ENCODE measurements at places on chromosomes 3 and 15. TPM values are rescaled to one million over a fixed set of nuclear protein-coding genes. Genes with fewer than 3 reads are reported as not detected.

DNA sequence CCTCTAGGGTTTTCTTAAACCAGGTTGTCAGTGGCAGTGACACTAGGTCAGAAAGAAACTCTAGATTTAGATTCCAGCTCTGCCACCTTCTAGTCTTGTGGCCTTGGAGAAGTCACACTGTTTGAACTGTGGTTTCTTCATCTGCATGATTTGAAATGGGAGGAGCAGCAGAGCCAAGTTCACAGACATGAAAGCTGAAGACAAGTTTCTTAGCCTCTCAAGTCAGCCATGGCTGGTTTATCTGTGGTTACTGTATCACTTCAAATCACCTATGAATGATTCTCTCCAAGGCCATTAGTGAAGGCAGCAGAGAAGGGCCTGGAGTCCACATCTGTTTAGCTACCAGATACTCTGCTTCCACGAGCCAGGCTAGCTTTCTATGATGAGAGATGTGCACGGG lies 15.6 kb downstream of the CLEC3B start:
- H3K4me1 ChIP-seq, result peaks cover 12% of the 10 kb centered on the region
- no peaks in the 10 kb centered on the region for H3K36me3 ChIP-seq
- DNase-seq, result no peak
- H3K27me3 ChIP-seq, result no peaks in the 10 kb centered on the region

ANKUB1 gene
- total RNA-seq, result not detected

- H3K27ac ChIP-seq, result no peak overlapping the region
- no peaks in the 10 kb centered on the region for H3K36me3 ChIP-seq
- no peaks in the 10 kb centered on the region for H3K27me3 ChIP-seq
- no peak for DNase-seq
- H3K4me1 ChIP-seq, result no peaks in the 10 kb centered on the region
Observed at GRCh38 chr3:183144363-183144762, 18.2 kb downstream of the LAMP3 start.

DNA sequence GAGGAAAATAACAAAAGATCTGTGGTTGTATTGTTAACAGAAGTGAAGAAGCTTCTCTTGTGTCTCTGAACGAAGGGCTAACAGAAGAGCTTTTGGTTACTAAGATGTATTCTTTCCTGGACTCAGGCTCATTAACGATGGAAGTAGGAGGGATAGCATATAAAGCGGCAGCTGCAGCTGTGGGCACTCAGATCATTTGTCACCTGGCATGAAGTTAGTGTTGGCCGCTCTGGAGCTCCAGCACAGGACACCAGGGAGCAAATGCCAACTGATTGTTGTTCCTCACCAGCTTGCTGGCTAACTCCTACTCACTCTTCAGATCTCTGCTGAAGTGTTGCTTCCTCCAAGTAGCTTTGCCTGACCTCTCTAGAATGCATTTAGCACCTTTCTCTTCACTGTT lies 15.5 kb upstream of the SLITRK3 start:
- H3K4me3 ChIP-seq, result no peak overlapping the region
- H3K4me1 ChIP-seq, result no peaks in the 10 kb centered on the region
- no peaks in the 10 kb centered on the region for H3K27me3 ChIP-seq
- no peak overlapping the region for H3K27ac ChIP-seq
- H3K36me3 ChIP-seq, result no peaks in the 10 kb centered on the region

DNA sequence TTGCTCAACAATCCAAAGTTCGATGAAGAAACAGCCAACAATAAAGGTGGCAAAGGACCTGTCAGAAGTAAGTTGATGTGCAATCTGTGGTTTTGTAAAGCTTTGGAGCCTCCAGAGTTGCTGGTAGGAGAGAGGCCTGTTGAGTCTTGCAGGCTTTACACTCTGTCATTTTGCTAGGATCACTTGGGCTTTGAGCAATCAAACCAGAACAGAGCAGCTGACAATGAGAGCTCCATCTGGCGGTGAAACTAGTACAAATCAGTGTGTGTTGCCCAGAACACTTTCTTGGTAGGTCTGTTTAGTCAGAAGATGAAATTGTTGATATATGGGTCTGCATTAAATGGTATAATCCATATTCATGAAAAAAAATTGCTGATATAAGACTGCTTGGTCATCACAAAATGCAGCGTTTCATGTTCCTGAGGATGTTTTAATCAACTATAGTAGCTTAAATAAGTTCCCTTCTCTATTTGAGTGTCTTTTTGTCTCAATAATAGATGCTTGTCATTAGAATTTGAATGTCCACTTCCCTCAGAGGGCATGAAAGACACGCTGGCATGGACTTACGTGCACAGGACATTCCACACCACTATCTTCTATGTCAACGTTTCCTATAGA lies 25.7 kb downstream of the TMOD2 start:
- H3K27ac ChIP-seq, result no peak overlapping the region
- no peaks in the 10 kb centered on the region for H3K4me1 ChIP-seq
- DNase-seq, result peak; percentile 64
- no peaks in the 10 kb centered on the region for H3K36me3 ChIP-seq

DNA sequence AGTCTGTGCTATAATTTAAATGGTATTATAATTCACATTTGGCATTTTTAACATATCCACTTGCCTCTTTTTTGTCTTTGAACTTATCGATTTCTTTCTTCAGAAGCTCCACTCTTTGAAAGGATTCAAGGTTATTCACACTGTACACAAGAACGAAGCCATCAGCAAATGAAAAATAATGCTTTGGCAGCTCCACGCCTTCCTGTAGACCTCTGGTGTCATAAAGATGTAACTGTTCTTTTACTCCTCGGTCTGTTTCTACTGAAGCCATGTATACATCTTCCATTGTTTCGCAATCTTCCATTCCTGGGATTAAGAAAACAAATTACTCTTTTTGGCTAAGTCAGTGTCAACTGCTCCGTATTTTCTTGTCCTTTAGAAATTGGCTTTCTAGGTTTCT lies 16.0 kb downstream of the NKIRAS1 start:
- H3K4me3 ChIP-seq, result no peak overlapping the region
- DNase-seq, result no peak
- no peaks in the 10 kb centered on the region for H3K27me3 ChIP-seq
- no peak overlapping the region for H3K27ac ChIP-seq
- peaks cover 9% of the 10 kb centered on the region for H3K36me3 ChIP-seq

DNA sequence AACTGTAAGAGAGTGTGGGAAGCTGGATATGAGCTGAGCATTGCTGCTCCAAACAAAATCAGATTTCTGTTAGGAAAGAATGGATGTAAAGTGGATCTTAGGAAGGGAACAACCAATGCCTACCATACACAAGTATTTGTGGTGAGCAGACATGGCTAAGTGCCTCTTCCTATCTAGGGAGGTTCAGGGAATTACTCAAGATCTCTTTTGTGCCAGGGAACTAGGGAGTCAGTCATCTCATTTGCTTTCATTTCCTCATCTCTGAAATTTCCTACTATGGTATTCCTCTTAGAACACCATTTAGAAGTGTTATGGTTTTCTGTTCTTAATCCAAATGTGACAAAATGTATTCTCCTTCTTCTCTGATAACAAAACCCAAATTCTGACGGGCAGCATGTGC lies 396.5 kb downstream of the FHIT start:
- H3K36me3 ChIP-seq, result no peaks in the 10 kb centered on the region
- no peaks in the 10 kb centered on the region for H3K27me3 ChIP-seq
- no peak for DNase-seq
- H3K4me3 ChIP-seq, result no peak overlapping the region

CIDEC gene
- 2.2 TPM for total RNA-seq

- no peak overlapping the region for H3K27ac ChIP-seq
- DNase-seq, result no peak
- no peaks in the 10 kb centered on the region for H3K4me1 ChIP-seq
- no peaks in the 10 kb centered on the region for H3K36me3 ChIP-seq
Observed at GRCh38 chr3:54649551-54649950, 278.3 kb downstream of the LRTM1 start.

ADIPOQ gene
- total RNA-seq, result 6.8 TPM

DNA sequence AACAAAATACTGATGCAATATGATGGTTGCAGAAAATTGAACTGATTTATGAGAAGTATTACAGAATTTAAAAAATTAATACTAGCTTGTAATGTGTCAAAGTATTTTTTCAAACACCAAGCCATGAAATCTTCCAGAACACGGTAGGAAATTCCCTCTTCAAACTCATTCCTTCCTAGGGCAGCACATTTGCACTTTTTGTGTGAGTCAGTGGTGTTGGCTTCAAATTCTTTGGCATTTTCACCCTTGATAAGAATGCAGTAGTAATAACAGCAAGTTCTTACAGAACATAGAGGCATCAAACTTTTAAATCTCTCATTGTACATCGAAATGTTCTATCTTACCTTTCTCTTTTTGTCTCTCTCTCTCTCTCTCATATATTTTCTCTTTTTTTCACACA lies 191.8 kb downstream of the CGGBP1 start:
- no peak for DNase-seq
- H3K27me3 ChIP-seq, result no peaks in the 10 kb centered on the region
- H3K27ac ChIP-seq, result no peak overlapping the region
- H3K36me3 ChIP-seq, result no peaks in the 10 kb centered on the region

DNA sequence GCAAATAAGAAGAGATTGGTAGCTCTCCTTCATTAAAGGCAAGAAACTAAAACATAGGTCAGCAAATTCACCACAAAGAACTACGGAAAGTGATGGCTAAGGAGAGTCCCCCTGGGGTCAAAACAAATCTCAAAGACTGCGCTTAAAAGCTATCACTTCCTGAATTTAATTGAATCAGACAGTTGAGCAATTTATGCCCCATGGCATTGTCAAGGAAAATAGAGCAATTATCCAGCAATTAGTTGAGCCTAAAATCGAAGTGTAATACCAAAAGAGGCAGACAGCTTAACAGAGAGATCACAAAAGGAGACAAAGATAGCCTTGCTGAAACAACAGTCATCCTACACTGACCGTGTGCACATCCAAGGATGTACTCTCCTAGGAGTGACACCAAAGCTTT lies 74.4 kb upstream of the SCN10A start:
- H3K36me3 ChIP-seq, result no peaks in the 10 kb centered on the region
- no peaks in the 10 kb centered on the region for H3K27me3 ChIP-seq
- H3K4me3 ChIP-seq, result no peak overlapping the region
- DNase-seq, result no peak

GRCh38 chr3:59286791-59287531 lies 237.1 kb upstream of the CFAP20DC start:
- no peak overlapping the region for H3K4me3 ChIP-seq
- no peak overlapping the region for H3K27ac ChIP-seq
- H3K36me3 ChIP-seq, result no peaks in the 10 kb centered on the region
- peak; percentile 60 for DNase-seq

CHMP2B gene
- total RNA-seq, result 70.0 TPM

GOLGA6L1 gene
- not detected for total RNA-seq

TMEM40 gene
- total RNA-seq, result not detected

GRCh38 chr15:63274427-63274826 lies 3.0 kb upstream of the APH1B start:
- no peak overlapping the region for H3K4me3 ChIP-seq
- no peak for DNase-seq
- H3K4me1 ChIP-seq, result peaks cover 4% of the 10 kb centered on the region
- H3K36me3 ChIP-seq, result no peaks in the 10 kb centered on the region

DNA sequence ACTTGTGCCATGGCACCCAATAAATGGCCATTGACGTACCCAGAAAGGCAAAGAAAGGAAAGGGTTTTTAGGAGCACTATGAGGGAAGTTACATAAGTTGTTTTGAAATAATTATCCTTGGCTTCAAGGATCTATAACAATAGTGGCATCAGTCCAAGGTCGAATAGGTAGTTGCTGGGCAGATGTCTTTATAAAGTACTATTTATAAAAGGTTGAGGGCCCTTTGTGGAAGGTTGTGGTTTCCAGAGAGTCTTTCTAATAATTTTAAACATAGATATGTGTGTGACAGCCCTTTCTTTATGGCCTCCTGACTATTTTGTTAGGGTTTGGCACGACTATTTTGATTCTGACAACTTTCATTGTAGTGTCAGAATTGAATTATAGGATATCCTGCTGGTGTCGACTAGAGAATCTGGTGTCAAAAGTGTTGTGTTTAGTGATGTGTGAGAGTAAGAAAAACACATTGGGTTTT lies 260.5 kb downstream of the PYDC2 start:
- no peak for DNase-seq
- H3K4me1 ChIP-seq, result peaks cover 9% of the 10 kb centered on the region
- H3K27ac ChIP-seq, result no peak overlapping the region
- no peak overlapping the region for H3K4me3 ChIP-seq
- no peaks in the 10 kb centered on the region for H3K36me3 ChIP-seq

GRCh38 chr15:64858021-64858575 lies 16.4 kb downstream of the PLEKHO2 start:
- peak overlapping the region; percentile 93 for H3K27ac ChIP-seq
- H3K36me3 ChIP-seq, result peaks cover 33% of the 10 kb centered on the region
- H3K27me3 ChIP-seq, result no peaks in the 10 kb centered on the region
- H3K4me1 ChIP-seq, result peaks cover 42% of the 10 kb centered on the region

DNA sequence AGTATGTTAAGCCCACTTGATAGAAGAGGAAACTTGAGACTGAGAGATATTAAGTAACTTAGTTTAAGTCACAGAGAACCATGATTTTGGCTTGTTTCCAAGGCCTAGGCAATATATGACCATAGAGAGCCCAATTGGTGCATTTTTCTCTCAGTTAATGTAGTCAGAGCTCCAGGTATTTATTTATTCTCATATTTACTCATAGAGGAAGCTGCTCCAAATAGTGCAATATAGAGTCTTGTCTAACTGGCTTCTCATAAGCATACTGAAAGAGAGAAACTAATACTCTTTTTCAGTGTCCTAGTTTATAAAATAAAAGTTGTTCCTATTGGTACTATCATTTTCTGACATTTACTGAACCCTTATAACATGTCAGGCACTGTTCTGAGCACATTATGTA lies 15.2 kb downstream of the TRNT1 start:
- DNase-seq, result no peak
- H3K27me3 ChIP-seq, result no peaks in the 10 kb centered on the region
- H3K36me3 ChIP-seq, result peaks cover 33% of the 10 kb centered on the region
- peaks cover 10% of the 10 kb centered on the region for H3K4me1 ChIP-seq

GRCh38 chr3:148331081-148331846 lies 366.4 kb upstream of the AGTR1 start:
- no peak overlapping the region for H3K4me3 ChIP-seq
- no peak overlapping the region for H3K27ac ChIP-seq
- no peaks in the 10 kb centered on the region for H3K4me1 ChIP-seq
- no peak for DNase-seq
- H3K36me3 ChIP-seq, result no peaks in the 10 kb centered on the region

GRCh38 chr15:93072411-93073394 lies 16.3 kb downstream of the RGMA start:
- H3K27ac ChIP-seq, result peak overlapping the region; percentile 67
- peak; percentile 81 for DNase-seq
- no peaks in the 10 kb centered on the region for H3K27me3 ChIP-seq
- peaks cover 13% of the 10 kb centered on the region for H3K4me1 ChIP-seq
